Left kidney (tissue), 8 donors: ENCODE measurements at places on chromosomes 12 and 14. TPM values are rescaled to one million over a fixed set of nuclear protein-coding genes. Genes with fewer than 3 reads are reported as not detected.

GRCh38 chr14:61911574-61911973, 149.4 kb downstream of the SNAPC1 start:
- no peak for DNase-seq

DNA sequence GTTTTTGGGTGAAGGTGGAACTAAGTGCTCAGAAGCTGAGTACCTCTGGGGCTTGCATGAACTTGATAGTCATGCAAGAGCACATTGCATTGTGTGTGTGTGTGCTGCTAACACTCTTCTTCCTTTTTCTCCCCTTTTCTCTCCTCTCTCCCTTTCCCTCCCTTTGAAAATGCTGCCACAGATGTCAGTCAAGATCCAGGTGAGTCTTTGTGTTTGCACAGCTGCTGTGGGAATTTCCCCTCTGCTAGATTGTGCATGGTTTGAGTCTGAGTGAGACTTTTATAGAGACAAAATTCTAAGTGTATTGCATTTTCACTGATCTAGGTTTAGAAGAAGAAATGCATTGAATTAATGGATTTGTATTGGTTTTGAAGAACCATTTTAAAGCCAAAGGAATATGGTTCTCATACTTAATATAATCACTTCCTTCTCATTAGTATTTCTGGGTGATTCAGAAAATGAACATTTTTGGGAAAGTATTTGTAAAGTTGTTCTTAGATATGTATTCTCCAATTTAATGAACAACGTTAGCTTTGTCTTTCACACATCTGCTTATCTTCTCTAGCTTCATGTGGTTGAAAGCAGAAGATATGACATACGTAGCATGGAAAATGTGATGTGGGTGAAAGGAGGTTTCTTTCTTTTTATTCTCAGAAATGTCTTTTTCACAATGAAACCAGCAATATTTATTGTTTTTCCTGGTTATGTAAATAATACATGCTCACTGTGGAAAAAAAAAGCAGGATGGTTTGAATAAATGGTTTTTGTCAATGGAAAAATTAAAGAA, 108.5 kb downstream of the NRXN3 start:
- no peak for DNase-seq

DNA sequence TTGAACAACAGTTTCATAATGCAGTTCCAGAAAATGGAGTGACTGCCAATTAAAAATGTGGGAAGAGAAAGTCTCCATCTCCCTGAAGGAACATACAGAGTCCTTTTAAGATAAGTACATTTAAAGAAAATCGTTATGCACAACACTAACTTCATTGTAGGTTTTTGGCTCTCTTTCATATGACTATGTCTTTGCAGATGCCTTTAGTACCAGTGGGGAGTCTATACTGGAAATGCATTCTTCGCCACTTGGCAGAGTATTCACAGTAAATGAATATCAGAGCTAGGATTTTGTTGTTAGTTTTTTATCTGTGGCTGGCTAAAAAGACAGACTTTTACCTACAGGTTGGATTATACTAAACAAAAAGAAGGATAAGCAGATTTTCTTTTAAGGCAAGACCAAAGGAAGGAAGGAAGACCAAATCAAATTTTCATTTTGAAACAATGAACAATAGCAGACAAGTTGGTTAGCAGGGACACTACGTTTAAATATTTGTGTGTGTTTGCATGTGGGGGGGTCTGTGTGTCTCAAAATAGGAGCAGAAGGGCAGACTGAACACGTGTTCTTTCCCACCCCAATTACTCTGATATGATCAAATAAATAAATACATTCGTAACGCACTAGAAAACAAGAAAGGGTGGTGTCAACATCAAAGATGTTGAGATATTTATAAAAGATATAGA, 124.5 kb downstream of the BTG1 start:
- DNase-seq = no peak

DNA sequence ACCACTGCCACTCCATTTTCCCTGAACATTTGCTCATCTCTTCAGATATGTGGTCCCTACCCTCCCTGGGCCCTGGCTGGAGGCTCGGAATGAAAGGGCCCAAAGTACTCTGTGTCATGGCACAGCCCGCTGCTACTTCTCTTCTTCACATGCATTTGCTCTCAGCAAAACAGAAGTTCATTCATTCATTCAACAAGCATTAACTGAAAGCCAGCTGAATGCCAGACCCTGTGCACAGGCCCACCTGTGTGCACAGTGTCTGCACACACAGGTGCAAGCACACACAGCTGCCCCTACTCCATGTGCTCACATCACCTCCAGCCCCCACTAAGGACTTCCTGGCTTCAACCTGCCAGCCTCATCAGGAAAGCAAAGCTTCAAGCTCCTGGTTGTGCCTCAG, 7.8 kb downstream of the WNT1 start:
- DNase-seq = no peak

The BCL11B gene
- polyA plus RNA-seq = 2.7 TPM

The MORN3 gene
- polyA plus RNA-seq = 2.0 TPM

The DYNLL1 gene
- polyA plus RNA-seq = 446 TPM
